ENCODE measurements at places on chromosomes 6 and 20.

- DNase-seq: no peak
Measured at GRCh38 chr6:108580646-108581045, 19.9 kb downstream of the FOXO3 start.

- DNase-seq: no peak
Measured at GRCh38 chr6:16767765-16768476, 6.7 kb upstream of the ATXN1 start.

- no peak for DNase-seq
Measured at GRCh38 chr6:126107475-126108166, 121.3 kb downstream of the TRMT11 start.

DNA sequence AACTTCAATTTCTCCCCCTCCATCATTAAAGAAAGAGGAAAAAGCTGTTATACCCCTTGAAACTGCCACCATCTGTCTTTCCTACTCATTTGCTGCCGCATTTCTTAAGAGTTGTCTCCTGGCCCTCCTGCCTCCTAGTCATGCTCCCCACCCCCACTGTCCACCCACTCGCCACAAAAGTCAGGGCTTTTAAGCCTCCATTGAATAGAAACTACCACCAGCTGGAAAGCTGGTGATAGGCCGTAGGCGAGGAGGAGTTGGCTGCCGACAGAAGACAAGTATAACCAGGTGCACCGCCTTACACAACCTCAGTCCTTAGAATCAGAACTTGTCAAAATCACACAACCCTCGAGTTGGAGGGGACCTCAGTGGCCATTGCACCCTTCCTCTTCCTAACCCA is 67.6 kb downstream of the B3GAT2 start:
- DNase-seq: no peak

- DNase-seq: no peak
Measured at GRCh38 chr6:92259171-92259570, 1160.2 kb downstream of the EPHA7 start.

GRCh38 chr20:9143926-9144325 is 75.0 kb downstream of the PLCB4 start:
- no peak for DNase-seq

GRCh38 chr6:64100702-64101303 is 465.2 kb downstream of the PHF3 start:
- no peak for DNase-seq

DNA sequence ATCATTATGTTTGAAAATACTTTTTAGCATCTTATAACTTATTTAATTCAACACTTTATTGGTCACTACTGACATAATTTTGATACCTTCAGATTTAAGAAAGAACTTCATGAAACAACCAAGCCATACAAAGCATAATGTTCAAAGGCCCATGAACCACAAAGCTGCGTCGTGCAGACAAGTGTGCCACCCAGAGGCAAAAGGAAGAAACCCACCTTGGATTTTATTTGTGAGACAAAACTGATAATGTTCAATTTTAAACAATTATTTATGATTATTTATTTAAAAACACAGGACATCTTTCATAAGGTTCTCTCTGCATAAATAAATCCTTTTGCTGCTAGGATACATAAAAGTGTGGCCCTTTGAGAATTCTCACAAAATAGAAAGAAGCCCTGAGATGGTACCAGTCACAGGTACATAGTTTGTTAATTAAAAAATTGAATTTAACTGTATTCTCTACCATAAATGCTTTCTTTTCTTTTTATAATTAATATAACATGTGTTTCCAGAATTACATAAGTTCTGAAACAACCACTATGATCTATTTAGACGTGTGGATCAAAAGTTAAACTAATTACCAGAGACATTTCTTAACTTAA is 143.7 kb downstream of the RALGAPA2 start:
- no peak for DNase-seq

GRCh38 chr6:16277101-16277981 is 39.0 kb downstream of the GMPR start:
- no peak for DNase-seq

GRCh38 chr20:41534842-41535241 is 83.3 kb downstream of the CHD6 start:
- no peak for DNase-seq

DNA sequence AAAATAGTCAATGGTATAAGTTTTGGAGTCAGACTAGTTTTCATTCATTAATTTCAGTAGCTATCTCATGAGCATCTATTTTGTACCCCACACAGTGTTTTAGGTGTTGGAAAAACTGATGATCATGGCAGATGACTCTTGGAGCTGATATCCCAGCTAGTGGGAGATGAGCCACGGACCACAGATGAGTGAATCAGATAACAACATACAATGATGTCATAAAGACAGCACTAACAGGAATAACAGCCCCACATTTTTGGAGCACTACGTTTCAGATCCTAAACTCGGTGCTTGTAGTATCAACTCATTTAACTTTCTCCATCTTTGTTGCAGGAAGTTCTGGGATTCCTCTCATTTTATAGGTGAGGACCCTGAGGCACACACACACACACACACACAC is 67.8 kb upstream of the EDN3 start:
- DNase-seq: no peak

Data from activated naive CD4-positive, alpha-beta T cell treated with anti-CD3 and anti-CD28 coated beads, Interleukin-2, amount 50 U/mL, for 16 hours (primary cell).